Activated CD8-positive, alpha-beta T cell treated with anti-CD3 and anti-CD28 coated beads for 36 hours (primary cell): ENCODE measurements at places on chromosomes 4 and X. TPM values are rescaled to one million over a fixed set of nuclear protein-coding genes. Genes with fewer than 3 reads are reported as not detected.

GRCh38 chr4:19925516-19925915 lies 326.2 kb upstream of the SLIT2 start:
- no peak for DNase-seq

DNA sequence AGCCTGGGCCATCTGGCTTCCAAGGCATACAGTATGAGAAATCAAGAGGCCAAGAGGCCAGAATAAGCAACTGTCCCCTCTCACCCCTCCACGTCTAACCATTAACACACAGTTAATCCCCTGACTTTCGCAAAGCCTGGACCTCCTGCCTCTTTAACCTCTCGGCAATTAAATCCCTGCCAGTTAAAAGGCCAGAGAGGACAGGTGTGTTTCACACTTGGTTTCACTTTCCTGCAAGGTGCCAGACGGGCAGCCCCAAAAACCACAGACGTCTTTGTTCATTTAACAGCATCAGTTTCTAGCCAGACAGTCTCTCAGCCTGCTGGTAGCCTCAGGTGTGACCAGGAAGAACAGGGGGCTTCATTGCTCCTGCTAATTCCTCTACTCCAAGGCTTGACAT lies 91.1 kb upstream of the KIT start:
- DNase-seq = peak; percentile 16

Gene KANTR
- 11.1 TPM for total RNA-seq

- no peak for DNase-seq
These were observed 43.1 kb upstream of the RPS6KA3 start for GRCh38 chrX:20309806-20310205.

Gene ENPEP
- not detected for total RNA-seq

GRCh38 chr4:100022792-100023222 lies 72.7 kb upstream of the H2AZ1 start:
- no peak for DNase-seq
